ENCODE measurements at places on chromosomes 2 and 18.

DNA sequence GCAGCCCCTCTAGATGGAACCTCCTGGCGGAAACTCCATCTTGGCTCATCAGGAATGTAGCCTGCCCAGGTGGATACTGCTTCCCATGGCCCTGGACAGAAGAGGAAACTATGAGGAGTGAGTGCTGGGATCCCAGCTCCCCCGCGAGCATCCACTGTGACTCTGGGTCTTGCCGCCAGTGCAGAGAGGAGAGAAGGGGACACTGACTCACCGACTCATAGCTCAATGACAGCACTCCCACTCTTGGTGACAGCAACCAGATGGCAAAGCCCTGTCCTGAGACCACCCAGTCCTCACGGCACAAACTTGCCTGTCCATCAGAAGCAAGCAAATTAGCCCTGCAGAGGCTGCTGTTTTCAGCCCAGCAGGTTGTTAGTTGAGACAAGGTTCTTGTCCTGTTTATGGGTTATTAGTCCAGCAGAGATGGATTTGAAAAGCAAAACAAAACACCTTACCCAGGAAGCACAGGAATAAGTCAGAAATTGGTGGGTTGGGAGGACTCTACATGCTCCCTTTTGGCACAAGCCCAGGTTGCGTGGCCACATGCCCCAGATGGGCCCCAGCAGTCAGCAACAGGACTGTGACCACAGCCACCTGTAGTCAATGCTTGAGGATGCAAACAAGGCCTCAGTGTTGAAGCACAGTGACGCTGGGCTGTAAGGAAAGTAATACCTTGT, 111.5 kb upstream of the GLI2 start:
- DNase-seq = no peak

DNA sequence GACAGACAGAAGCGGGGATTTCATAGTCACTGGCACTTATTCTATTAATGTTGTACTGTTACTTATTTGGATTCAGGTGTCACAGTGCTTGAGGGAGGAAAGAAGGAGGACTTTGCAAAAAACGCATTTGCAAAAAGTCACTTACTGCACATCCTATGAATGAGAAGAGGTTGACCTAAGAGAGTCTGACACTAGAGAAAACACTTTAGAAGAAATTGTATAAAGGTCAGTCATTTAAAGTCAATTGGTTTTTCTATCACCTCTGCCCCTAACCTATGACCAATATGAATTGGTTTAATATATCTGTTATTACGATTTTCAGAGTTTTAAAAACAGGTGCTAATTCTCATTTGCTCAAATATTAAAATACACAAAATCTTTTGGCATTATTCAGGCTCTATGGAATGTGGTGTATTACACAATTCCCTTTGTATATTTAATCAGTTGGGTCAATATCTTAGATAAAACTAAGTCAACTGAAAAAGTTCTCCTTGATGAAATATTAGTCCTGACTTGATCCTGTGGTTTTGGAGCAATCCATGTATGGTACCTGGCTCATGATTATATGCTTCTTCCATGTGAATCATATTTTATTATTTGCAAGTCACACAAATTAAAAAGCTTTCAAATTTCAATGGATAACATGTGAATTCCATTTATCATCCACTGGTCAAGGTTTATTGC, 157.4 kb downstream of the CDH2 start:
- DNase-seq = no peak

DNA sequence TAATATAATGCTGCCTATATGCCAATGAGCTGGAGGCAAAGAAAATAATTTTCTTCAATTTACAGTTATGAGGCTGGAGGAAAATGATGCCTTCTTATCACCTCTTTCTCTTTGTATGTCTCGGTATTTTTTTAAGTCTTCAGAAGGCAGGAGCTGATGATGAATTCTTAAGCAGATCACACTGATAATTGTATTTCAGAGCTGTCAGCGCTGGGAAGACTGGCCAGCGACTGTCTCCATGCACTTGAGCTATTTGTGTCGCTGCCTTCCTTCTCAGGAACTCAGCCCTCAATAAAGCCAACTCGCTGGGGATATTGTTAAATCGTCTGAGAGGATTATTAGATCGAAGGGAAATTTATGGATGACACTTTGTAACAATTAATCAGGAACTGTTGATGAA, 40.3 kb downstream of the PTGR3 start:
- no peak for DNase-seq

- no peak for DNase-seq
Observed at GRCh38 chr2:238866656-238867277, 18.9 kb downstream of the TWIST2 start.

- DNase-seq = no peak
Observed at GRCh38 chr2:46435353-46435752, 44.0 kb upstream of the TMEM247 start.

- DNase-seq = no peak
Observed at GRCh38 chr2:232955856-232956255, 57.2 kb downstream of the NGEF start.

GRCh38 chr2:197315371-197315770, 4.8 kb upstream of the ANKRD44 start:
- DNase-seq = no peak

- no peak for DNase-seq
Observed at GRCh38 chr2:26934335-26934724, 36.1 kb upstream of the MAPRE3 start.

All from activated naive CD4-positive, alpha-beta T cell (primary cell).